ENCODE measurements at places on chromosomes 2 and 18.

DNA sequence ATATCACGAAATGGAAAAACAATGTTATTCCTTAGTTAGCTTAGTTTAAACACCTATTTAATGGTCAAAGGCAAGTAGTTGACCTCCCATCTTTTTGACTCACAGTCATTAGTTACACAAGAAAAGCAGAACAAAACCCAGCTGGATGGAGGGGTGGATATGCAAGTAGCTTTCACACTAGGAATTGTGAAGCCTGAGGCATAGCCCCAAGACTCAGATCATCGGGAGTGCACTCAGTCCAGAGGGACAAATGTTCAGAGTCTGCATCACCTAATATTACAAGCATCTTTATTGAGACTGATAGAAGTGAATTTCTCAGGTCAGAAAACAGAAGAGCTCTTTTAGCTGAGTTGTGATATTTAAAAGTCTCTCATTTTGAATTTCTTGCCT, 15.5 kb upstream of the CPS1 start:
- no peak for DNase-seq

DNA sequence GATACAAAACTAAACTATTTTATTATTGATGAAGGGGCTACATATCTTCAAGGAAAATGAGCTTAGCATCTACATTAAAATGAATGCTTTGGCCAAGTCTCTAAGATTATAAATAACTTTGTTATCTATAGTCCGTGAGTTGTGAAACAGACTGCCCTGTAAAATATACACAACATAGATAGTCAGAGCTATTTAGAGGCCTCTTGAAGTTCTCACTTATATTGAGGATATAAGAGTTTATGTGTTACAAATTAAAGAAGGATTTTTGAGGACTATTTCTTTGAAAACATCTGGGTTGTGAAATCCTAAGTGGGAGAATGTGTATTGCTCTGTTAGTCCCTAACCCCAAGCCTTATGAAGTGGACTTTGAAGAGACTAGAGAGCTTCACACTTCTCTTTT, 292.0 kb upstream of the CDH2 start:
- no peak for DNase-seq

GRCh38 chr2:154771664-154772284, 73.3 kb downstream of the KCNJ3 start:
- no peak for DNase-seq

DNA sequence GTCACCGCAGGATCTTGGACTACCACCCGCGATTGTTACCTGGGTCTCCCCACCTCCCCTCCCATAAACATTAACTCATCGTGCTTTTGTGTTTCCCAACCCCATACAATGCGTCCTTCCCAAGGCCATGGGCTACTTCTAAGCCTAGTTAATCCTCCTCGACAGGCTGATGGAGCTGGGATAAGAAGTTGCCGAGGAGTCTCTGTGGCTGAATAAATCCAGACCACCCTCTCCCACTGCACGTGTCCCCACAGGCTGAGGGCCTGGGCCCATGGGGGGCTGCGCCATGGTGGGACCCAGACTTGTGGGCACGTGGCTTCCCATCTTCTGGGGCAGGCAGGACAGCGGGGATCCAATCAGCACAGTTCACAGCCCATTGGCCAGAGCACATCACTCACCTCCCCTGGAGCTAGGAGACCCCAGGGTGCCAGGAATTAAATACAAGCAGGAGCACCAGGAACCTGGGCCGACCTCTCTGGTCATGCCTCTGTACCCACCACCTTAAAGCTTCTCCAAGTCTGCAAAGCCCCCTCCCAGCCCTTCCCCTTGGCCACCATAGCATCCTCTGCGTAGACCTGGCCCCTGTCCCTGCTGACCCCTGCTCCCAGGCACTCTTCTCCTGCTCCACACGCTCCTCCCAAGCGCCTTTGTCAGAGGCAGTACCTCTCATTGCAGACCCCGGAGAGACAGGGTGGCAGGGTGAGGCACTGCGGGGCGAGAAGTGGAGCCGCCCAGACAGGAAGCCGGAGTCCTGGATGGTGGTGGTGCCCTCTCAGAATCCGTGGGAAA, 51.0 kb upstream of the ID2 start:
- DNase-seq, result no peak

DNA sequence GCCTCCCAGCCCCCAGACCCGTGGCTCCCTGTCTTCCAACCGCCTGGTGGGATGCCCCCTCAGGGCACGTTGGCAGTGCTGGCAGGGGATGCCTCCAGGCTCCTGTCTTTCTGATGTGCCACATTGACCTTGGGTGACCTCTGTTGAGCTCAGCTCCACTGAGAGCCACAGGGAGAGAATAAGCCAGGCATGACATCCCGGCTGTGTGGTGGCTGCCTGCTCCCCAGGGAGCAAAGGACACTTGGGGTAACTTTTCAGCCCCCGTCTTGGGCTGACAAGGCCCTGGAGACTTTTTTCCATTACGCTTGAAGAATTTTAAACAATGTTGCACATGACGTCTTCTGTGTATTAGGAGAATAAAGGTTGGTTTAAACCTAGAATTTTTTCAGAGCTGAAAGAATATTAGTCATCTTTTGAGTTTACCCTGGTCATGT, 246.0 kb downstream of the TSN start:
- no peak for DNase-seq

GRCh38 chr2:28336982-28337627, 55.6 kb upstream of the FOSL2 start:
- DNase-seq, result no peak

DNA sequence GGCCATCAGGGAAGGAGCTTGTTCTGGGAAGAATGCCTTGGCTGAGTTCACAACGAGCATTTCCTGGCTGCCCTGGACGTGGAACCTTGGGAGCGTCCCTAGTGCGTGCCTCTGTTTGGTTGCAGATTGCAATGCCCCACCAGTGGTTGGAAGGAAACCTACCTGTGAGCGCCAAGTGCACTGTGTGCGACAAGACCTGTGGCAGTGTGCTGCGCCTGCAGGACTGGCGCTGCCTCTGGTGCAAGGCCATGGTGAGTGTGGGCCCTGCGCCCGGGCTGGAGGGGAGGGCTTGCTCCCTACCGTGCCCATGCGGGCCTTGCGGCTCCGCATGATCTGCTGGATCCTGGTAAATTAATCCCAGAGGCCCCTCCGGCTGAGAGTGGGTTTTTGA, 81.9 kb downstream of the DGKD start:
- no peak for DNase-seq

DNA sequence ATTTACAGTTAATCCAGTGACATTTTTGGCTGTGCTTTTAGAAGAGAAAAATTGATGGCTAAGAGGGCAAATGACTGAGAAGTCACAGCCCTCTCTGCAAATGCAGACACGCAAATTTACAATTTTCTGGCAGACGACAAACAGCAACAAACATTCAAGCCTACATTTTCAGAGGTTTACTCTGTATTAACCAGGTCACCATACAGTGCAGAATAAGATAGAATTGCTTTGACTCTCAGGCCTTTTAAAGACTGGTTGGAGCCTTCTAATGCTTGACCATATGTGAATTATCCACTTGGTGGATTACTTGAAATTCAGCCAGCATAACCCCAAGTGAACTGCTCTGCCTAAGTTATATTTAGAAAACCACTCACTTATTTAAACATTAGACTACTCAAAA, 280.9 kb upstream of the STON1 start:
- no peak for DNase-seq

DNA sequence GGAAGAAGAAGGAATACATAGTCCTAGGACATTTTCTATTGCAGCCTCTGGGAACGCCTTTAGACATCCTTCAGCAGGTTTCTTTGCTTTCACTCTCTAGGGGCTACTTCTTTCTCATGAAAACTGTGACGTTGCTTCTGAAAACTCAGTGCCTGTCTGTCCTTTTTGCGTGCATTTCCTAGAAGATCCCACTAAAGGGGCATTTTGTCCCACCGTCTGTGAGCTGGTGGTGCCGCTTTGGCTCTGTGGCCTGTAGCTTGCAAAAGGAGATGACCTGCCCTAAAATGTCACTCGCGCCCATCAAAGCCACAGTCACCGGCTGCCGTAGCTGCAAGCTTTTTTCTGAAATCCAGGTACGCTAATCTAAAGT, 579 bp downstream of the STAT4 start:
- DNase-seq, result no peak

GRCh38 chr2:236666646-236667204, 97.1 kb downstream of the ACKR3 start:
- DNase-seq, result no peak

- no peak for DNase-seq
Observed at GRCh38 chr2:45448217-45448616, 162.8 kb downstream of the SRBD1 start.

- no peak for DNase-seq
Observed at GRCh38 chr18:3758531-3758930, 308.6 kb downstream of the TGIF1 start.

DNA sequence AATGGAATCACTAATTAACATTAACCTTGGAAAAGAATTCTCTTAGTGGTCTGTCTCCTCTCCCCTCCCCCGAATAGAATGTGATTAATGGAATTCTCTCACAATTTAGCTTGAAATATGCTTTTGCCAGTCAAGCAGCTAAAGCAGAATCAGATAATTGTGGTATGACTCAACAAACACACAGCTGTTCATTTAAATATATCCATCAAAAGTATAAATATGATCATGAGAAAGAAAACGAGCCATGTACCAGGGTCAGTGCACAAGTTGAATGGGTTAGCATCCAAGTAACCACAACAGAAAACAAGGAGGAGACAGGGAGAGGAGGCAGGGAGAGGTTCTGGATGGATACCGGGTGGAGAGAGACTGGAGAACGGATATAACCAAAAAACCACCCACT, 66.9 kb downstream of the ACVR1 start:
- no peak for DNase-seq

DNA sequence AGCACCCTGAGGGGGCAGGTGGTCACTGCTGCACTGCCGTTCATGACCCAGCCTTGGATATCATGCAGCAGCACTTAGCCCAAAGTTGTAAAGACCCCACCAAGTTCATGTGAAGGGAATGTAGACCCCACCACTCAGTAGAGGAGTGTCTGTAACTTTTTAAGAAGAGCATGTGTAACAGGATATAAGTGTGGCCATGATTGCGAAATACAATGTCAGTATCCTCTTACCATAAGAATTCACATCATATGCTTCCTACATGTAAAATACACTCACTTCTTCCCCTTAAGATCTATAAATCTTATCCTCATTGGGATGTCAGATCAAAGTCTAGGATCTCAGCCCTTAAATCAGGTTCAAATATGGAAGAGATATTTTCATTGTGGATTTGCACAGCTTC, 276.9 kb downstream of the PTPRM start:
- no peak for DNase-seq

GRCh38 chr2:230449901-230450467, 34.0 kb downstream of the SP100 start:
- no peak for DNase-seq

GRCh38 chr2:48328942-48329723, 200.8 kb upstream of the STON1 start:
- DNase-seq, result no peak

DNA sequence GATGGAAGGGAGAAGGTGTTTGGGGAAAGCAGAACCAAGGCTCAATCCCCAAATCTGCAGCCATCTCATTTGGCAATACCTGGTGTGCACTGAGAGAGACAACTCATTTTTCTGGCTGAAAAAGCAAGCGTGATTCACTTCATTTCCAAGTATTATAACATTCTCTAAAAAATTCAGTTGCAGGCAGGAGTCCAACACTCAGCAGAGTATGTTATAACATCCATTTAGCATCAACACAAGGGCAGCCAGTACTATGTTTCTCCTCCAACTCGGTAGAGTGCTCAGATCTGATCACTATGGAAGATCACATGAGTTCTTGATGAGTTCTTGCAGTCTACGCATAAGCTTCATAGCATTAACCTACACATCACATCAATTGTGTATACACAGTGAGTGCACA, 99.4 kb upstream of the PID1 start:
- no peak for DNase-seq

GRCh38 chr2:85750587-85751575, 2.9 kb upstream of the ATOH8 start:
- peak; percentile 67 for DNase-seq

DNA sequence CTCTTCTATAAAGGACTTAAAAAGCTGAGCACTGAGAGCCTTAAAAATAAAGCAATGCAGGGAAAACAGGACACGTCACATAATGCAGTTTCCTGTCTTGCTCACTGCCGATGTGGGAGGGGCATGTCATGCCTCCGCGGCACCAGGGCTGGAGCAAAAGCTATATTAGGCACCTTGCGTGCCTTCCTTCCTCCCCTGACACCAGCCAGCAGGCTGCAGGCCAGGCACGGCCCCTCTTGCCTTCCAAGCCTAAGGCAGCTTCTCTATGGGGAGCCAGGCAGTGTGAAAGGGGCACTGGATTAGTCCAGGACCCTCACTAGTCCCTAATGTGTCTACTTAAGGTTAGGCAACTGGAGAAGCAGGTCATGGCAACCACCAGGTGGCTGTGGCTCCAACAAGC, 26.3 kb downstream of the MRPL35 start:
- DNase-seq, result peak; percentile 74

DNA sequence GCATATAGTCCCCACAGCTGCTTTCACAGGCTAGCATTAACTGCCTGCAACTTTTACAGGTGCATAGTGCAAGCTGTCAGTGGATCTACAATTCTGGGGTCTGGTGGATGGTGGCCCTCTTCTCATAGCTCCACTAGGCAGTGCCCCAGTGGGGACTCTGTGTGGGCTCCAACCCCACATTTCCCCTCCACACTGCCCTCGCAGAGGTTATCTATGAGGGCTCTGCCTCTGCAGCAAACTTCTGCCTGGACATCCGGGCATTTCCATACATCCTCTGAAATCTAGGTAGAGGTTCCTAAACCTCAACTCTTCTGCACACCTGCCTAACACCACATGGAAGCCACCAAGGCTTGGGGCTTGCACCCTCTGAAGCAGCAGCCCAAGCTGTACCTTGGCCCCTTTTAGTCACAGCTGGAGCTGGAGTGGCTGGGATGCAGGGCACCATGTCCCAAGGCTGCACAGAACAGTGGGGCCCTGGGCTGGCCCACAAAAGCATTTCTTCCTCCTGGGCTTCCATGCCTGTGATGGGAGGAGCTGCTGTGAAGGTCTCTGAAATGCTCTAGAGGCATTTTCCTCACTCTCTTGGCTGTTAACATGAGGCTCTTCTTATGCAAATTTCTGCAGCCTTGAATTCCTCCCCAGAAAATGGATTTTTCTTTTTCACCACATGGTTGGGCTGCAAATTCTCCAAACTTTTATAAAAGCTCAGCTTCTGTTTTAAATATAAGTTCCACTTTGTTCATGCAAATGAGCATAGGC, 59.3 kb downstream of the KDM3A start:
- no peak for DNase-seq

GRCh38 chr2:134277223-134277622, 23.4 kb downstream of the MGAT5 start:
- DNase-seq, result no peak

DNA sequence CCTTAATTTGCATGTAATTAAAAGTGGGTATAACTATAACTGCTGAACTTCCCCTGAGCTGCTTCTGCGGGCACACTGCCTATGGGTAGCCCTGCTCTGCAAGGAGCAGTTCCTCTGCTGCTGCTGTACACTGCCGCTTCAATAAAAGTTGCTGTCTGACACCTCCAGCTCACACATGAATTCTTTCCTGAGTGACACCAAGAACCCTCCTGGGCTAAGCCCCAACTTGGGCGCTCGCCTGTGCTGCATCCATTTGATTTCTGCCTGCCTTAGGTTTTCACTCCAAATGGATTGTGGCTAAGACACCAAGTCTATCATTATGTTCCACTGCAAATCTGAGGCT, 215.7 kb downstream of the ANAPC1 start:
- DNase-seq, result no peak

GRCh38 chr2:9796056-9797010, 46.9 kb upstream of the TAF1B start:
- no peak for DNase-seq

GRCh38 chr2:210262036-210262435, 36.8 kb upstream of the ACADL start:
- DNase-seq, result no peak
